ENCODE measurements at places on chromosomes 13 and 19.

DNA sequence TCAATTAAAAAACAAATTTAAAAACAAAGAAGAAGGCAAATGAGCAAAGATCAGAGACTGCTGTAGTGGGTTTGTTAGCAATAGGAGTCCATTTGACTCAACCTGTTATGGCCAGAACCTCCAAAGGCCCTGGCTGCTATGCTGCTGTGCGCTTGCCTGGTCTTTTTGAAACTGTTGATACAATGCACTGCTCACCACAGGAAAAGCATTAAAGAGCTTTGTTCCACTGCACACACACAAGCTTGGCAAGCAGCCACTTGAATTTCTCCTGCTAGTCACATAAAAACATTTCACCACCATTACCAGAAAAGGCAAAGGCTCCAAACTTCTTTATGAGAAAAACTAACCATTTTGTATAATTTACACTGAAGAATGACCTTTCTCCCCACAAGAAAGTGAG is 132.2 kb downstream of the FREM2 start:
- no peak for DNase-seq

DNA sequence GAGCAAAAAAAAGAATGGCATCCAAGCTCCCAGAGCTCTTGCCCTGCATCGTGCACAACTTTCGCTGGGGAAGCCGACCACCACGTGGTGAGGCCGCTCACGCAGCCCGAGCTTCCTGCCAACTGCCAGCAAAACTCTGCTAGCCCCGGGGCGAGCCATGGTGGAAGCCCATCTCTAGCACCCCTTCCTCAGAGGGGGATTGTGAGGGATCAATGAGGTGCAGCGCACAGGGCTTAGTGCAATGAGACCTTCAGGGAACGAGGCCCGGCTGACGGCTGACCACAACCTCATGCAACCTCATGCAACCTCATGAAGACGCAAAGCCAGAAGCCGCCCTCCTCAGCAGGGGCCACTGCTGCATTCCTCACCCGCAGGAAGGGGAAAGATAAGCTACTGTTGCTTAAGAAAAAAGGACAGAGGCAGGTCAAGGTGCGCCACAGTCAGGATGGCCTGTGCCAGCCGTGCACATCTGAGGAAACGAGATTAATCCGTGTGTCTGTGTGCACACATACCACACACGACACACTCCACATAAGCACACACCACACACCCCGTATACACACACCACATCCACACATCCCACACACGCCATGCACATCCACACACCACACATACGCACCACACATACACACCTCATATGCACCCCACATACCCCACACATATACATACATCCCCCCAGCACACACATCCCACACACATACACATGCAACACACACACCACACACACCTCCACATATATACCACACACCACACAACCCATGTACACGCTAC is 9.6 kb downstream of the HSPBP1 start:
- no peak for DNase-seq

- DNase-seq, result no peak
These were observed 332.4 kb upstream of the ZNF507 start for GRCh38 chr19:32012886-32013631.

- peak; percentile 18 for DNase-seq
These were observed at the start of gene BRSK1 for GRCh38 chr19:55283548-55284377. BRSK1 (plus strand) TSS chr19:55283997; CDS start chr19:55284443, 446 bp downstream.

GRCh38 chr13:100254002-100254401 is 165.1 kb downstream of the PCCA start:
- DNase-seq, result no peak

DNA sequence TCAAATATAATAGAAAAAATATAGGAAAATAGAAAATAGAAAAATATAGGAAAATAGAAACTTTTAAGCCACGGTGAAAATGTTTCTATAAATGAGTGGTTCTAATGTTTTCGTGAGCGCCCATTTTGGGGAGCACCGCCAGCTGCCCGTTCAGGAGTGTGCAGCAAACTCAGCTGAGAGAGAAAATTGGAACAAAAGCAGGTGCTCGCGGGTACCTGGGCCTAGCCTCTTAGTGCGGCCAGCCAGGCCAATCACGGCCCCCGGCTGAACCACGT is 204 bp upstream of the PDX1 start:
- DNase-seq, result no peak

- peak; percentile 52 for DNase-seq
These were observed 2.2 kb upstream of the TNFSF9 start for GRCh38 chr19:6528544-6529121.

DNA sequence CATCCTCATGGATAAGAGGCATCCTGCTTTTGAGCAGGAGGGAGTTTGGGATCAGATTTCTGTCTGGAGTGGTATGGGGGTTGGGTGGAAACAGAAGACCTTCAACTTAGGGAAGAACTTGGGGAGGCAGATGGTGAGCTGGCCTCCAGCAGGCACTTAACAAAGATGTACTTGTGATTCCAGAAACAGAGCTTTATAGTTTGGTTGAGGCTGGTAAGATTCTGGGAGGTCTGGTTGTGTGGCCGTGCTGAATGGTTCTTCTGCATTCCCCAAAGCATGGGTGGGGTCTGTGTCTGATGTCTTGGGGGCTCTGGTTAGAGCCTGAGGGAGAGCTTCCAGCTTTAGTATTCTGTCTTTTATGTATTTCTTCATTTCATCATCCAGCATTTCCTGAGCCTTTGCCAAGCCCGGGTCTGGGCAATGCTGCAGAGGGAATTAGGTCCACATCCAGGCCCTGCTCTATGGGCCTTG is 4.8 kb downstream of the MEGF8 start:
- no peak for DNase-seq

GRCh38 chr13:45718992-45719391 is 16.9 kb downstream of the CBY2 start:
- no peak for DNase-seq

DNA sequence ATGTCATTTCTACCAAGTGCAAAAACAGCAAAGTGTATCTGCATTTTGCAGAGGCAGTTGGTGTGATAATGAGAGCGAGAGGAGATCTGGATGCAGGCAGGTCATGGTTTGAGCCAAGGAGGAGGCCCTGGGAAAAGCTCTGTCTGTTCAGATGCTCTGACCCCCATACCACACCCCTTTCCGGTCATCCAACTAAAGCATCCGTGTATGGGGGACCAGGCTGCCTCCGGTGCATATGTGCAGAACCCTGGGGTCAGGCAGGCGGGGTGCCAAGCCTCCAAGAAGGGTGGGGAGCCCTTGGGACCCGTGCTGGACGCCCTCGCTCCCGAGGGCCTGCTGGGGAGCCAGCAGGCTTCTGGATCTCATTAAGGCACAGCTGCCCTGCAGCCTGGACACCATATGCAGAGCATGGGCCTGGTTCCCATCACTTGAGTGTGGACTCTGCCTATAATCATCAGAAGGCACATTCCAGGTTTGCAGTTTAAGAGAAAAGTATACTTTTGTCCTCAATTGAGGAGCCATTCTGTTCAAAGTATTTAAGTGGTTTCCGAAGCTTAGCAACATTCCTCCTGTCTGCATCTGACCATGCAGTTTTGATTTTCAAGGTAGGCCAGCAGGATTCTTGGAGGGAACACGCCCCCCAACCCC is 56.1 kb downstream of the ALOX5AP start:
- DNase-seq, result no peak

DNA sequence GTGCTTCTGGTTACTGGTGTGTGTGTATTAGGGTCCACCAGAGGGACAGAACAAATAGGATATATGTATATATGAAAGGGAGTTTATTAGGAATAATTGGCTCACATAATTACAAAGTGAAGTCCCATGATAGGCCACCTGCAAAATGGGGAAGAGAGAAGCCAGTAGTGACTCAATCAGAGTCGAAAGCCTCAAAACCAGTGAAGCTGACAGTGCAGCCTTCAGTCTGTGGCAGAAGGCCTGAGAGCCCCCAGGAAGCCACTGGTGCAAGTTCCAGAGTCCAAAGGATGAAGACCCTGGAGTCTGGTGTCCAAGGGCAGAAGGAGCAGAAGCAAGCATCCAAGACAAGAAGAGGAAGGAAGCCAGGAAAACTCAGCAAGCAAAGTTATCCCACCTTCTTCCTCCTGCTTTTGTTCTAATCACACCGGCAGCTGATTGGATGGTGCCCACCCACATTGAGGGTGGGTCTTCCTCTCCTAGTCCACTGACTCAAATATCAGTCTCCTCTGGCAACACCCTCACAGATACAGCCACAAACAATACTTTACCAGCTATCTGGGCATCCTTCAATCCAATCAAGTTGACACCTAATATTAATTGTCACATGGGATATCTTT is 21.7 kb upstream of the SCEL start:
- no peak for DNase-seq

DNA sequence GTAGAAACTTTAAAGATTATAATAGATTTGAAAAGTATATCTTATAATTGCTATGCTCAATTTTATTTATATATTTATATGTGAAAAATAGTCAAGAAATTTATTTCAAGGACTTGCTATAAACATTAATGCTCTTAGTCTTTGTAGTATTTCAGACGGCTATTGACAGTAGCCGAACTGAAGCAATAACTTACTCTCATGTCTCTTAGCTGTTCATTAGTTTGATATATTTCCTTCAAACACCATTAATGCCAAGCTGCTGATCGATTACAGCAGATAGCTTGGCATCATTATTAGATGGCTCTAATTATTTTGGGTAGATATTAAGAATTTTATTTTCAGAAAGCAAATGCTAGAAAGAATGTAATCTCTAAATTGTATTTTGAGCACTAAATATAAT is 1151.5 kb upstream of the SPRY2 start:
- DNase-seq, result no peak

- DNase-seq, result no peak
These were observed 40.8 kb downstream of the BBC3 start for GRCh38 chr19:47190167-47190727.

DNA sequence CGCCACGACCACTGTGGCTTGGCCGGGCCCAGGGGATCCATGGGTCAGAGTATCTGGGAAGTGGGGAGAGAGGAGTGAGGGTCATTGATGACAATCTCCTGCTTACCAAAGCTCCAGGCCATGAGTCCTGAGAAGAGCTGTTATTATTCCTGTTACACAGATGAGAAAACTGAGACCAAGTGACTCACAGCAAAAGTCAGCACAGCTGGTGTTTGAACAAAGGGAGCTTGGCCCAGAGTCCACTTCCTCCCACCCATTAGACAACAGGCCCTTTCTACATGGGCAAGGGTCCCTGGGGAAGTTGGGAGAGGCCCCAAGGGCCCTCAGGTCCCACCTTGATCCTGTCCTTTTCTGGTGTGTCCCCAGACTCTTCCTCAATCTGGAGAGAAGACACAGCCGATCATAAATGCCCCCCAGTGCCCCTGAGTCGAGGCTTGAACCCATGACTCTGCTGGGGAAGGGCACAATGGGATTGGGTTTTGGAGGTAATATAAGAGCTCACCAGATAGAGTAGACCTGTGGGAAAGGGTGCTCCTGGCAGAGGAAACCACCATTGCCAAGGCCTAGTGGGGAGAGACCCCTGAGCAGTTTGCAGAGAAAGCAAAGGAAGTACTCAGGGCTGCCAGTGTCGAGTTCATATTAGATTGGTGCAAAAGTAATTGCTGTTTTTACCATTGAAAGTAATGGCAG is 6.8 kb downstream of the FUT6 start:
- DNase-seq, result no peak

DNA sequence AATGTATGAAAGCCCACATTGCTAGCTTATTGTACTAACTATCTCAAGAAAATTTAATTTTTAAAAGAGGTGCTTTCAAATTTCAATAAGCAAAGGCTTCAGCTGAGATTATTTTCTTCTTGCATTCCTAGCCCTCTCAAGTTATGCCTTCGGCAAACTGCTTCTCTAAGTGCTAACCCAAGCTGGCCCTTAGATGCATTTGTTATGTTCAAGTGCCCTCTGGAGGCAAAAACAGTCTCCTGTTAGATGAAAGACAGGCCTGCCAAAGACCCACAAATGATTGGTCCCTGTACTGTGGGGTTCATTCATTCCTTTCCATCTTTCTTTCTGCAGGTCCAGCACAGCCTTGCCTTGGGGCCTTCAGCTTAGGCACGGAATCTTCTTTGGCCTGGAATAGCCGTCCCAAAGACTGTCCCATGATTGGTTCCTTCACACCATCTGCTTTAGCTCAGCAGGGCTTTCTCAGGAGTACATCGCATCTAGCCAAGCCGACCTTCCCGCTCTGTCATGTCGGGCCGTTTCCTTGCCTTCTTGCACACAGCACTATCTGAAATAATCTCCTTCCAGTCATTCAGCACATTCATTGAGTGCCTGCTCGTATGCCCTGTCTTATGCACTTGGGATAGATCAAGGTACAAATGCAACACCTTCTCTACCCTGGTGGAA is 26.4 kb upstream of the TPTE2 start:
- no peak for DNase-seq

GRCh38 chr13:76823969-76824368 is 62.2 kb downstream of the KCTD12 start:
- no peak for DNase-seq

- DNase-seq, result no peak
These were observed 249.6 kb downstream of the TDRD3 start for GRCh38 chr13:60646620-60647019.

- DNase-seq, result no peak
These were observed 39.2 kb downstream of the TNFRSF19 start for GRCh38 chr13:23609414-23609760.

GRCh38 chr19:47729799-47730520 is 15.4 kb upstream of the NOP53 start:
- DNase-seq, result no peak

GRCh38 chr13:40758811-40759210 is 12.2 kb downstream of the MRPS31 start:
- no peak for DNase-seq

- no peak for DNase-seq
These were observed 2.1 kb upstream of the CPB2 start for GRCh38 chr13:46106839-46107371.

- DNase-seq, result no peak
These were observed 27.7 kb downstream of the TMTC4 start for GRCh38 chr13:100646871-100647270.

GRCh38 chr13:72342364-72342763 is 385.1 kb downstream of the MZT1 start:
- no peak for DNase-seq

GRCh38 chr13:75370774-75371173 is 111.2 kb downstream of the TBC1D4 start:
- DNase-seq, result no peak

DNA sequence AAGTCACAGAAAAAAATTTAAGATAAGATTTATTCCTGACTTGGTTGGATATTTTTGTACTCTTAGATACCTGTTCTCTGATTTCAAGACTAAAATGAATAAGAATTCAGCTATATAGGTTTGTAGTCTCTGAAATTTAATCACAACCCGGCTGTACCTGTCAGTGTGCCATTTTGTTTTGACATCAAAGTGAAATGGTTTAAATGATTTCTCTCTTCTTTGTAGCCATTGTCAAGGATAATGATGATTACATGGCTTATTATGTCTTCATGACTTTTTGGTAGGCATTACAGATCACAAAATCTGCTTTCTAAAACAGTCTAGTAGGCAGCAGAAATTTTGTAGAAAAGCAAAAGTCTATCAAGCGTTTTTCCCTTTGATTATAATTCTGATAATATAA is 72.5 kb downstream of the PCDH17 start:
- no peak for DNase-seq
